ENCODE measurements at places on chromosomes 13 and 19.
A peak's percentile ranks its signal among the peaks of the same experiment; 100 is the strongest.

DNA sequence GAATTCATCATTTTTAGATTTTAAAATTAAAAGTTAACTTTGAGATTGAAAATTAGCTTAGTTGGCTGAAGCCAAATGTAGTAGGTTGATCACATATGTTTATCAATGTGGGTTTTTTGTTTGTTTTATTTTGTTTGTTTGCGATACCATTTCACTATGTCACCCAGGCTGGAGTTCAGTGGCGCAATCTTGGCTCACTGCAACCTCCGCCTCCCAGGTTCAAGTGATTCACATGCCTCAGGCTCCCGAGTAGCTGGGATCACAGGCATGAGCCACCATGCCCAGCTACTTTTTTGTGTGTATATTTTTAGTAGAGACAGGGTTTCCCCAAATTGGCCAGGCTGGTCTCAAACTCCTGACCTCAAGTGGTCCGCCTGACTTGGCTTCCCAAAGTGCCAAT is 665.7 kb upstream of the SLC10A2 start:
- DNase-seq: no peak

- no peak for DNase-seq
Observed at GRCh38 chr13:48125794-48126228, 30.9 kb upstream of the MED4 start.

- no peak for DNase-seq
Observed at GRCh38 chr13:46121597-46122163, 16.8 kb upstream of the CPB2 start.

- DNase-seq: no peak
Observed at GRCh38 chr19:47514151-47514868, 553 bp downstream of the NAPA start.

DNA sequence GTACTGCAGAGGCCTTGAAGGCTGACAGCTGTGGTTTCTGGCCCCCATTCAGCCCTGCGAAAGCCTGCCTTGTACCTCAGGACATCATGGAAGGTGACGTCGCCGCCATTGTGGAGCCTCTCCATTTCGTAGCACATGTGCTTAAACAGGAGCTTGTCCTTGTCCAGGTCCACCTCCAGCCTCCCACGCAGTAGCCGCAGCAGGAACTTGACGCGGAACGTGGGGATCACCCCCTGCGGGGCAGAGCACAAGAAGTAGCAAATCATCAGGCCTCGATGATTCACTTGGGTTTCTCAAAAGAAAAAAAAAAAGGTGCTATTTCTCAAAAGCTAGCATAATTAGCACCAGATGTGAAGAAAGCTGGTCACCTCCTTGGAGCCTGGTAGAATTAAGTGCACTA is 351.0 kb downstream of the NALCN start:
- no peak for DNase-seq

- no peak for DNase-seq
Observed at GRCh38 chr19:39595950-39596349, 6.4 kb upstream of the LGALS13 start.

- DNase-seq: peak; percentile 77
Observed at GRCh38 chr19:49555600-49556411, 24.6 kb downstream of the NOSIP start.

DNA sequence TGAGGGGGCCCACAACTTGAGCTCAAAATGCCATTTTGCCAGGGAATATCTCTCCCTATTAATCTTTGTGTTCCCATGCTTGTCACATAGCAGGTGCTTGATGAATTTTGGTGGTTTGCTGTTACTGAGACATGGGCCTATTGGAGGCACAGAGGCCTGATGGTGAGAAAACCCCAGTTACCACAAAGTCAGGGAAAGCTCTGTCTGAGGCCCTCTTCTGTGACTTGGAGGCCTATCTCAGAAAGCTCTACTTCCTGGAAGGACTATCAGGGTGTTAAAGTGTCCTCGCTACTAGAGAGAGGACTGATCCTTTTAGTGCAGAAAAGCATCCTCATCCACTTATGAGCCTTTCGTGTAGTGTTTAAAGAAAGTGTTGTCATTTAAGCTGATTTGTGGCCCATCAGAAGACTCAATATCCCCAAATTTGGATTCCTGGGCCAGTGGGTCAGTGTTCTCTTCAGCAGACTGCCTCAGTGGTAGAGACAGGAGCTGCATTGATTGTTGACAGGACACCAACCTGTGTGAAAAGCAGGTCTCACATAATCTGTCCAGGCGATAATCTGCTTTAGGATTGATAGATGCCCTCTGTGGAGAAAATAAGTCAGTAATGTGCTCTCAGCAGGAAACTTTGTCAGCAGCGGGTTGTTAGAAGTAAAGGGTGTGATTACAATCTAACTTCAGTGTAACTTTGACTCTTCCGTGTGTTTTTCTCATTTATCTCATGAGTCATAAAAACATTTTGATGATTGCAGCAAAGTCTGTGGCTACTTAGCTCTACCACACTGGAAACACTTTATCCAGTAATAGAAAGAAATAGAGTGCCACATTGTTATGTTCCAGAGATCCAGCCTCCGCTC is 121.0 kb downstream of the AKAP11 start:
- no peak for DNase-seq

DNA sequence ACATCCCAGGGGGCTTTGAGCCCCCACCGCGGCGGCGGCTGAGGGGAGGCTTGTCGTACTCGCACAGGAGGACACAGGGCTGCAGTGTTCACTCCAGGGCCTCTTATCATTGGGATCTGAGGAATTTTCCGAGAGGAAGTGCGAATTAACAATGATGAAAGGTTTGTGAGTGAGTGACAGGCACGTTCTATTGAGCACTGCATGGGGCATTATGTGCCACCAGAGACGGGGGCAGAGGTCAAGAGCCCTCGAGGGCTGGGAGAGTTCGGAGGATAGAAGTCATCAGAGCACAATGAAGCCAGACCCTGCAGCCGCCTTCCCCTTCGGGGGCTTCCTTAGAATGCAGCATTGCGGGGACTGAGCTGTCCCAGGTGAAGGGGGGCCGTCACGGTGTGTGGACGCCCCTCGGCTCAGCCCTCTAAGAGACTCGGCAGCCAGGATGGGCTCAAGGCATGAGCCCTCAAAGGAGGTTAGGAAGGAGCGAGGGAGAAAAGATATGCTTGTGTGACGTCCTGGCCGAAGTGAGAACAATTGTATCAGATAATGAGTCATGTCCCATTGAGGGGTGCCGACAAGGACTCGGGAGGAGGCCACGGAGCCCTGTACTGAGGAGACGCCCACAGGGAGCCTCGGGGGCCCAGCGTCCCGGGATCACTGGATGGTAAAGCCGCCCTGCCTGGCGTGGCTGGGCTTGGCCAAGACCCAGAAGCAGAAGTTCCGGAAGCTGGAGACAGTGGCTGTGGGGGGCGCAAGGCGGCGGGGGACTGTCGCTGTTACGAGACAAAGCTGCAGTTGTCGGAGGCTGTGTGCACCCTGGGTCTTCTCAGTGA is 53.9 kb downstream of the MCF2L start:
- DNase-seq: peak; percentile 90

- DNase-seq: no peak
Observed at GRCh38 chr13:77289851-77290250, 37.0 kb downstream of the MYCBP2 start.

GRCh38 chr19:40392894-40393517 is 3.0 kb upstream of the HIPK4 start:
- no peak for DNase-seq

DNA sequence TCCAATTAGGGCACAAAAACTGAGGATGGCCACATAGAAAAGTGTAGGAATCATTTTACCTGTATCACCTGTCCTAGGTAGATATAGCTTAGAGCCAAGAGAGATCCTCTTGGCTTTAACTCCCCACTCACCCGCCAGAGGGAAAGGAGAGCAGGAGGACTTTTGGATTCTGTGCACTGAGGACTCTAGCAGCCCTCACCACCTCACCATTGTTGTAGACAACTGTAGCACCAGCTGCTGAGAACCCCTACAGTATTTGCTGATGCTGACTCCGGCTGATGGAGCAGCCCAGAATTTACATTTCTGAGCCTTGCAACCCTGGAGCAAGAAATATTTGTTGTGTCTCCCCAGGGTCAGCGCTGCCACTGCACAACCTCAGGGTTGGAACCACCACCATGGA is 2044.4 kb downstream of the OLFM4 start:
- DNase-seq: no peak
